Astrocyte (in vitro differentiated cells and primary cell): ENCODE measurements at places on chromosomes 7 and 10. TPM values are rescaled to one million over a fixed set of nuclear protein-coding genes. Genes with fewer than 3 reads are reported as not detected.
A peak's percentile ranks its signal among the peaks of the same experiment; 100 is the strongest.

- no peak for DNase-seq
Observed at GRCh38 chr7:130988443-130988842, 254.4 kb upstream of the KLF14 start.

- DNase-seq = no peak
Observed at GRCh38 chr10:43045631-43046287, 31.1 kb upstream of the RET start.

TAS2R60 gene
- total RNA-seq = not detected in 2 replicates

- DNase-seq = no peak
Observed at GRCh38 chr10:14068601-14069250, 262.0 kb downstream of the FRMD4A start.

C10orf62 gene
- not detected in 2 replicates for total RNA-seq

GRCh38 chr7:41287559-41288335 lies 415.1 kb downstream of the INHBA start:
- DNase-seq = no peak

GRCh38 chr10:95880704-95881103 lies 27.1 kb upstream of the CC2D2B start:
- DNase-seq = no peak

CLDN4 gene
- 13.7 and 32.5 TPM in 2 replicates for total RNA-seq

DNA sequence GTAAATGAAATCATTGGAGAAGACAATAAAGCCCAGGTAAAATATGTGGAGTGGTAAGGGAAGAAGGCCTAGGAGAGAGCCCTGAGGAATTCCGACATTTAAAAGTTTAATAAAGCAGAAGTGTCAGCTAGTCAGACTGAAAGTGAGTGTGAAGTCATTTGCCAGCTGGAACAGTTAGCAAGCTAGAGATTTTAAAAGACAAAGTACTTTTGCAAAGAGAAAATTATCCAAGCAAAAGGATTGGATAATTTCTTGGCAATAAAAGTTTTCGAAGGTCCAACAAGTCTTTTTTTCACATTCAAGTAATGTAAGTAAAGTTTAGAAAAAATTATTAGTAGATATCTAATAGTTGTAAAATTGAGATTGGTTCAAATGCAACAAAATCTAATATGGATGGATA lies 27.1 kb upstream of the SEMA3C start:
- no peak for DNase-seq

GRCh38 chr7:16685535-16685934 lies 39.6 kb downstream of the BZW2 start:
- DNase-seq = no peak

- DNase-seq = no peak
Observed at GRCh38 chr10:84948644-84949043, 620.3 kb downstream of the CCSER2 start.

DNA sequence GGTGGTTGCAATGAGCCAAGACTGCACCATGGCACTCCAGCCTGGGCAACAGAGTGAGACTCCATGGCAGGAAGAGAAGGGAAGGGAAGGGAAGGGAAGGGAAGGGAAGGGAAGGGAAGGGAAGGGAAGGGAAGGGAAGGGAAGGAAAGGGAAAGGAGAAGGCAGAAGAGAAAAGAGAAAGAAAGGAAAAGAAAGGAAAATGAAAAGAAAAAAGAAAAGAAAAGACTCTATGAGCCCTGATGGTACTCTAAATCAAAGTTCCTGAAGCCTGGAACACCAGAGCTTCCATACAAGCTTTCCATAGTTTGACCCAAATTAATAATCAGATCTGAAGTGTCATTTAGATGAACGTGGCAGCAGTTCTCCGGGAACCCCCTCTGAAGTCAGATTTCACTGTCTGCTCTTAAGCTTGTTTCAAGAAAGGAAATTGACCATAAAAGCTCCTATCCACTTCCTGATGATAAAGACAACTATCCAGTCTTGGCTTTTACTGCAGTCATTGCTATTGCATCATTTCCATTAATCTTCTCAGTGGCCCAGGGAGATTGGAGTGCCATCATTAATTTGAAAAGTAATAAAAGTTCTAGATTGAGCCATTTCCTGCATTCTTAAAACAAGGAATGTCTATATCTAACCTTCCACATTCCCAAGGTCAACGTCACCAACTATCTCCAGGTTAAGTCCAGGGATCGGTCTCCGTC lies 44.2 kb upstream of the FRMD4A start:
- peak; percentile 84 for DNase-seq

- no peak for DNase-seq
Observed at GRCh38 chr7:9671979-9672917, 1238.8 kb downstream of the NXPH1 start.

- no peak for DNase-seq
Observed at GRCh38 chr7:68217426-68217825, 1220.8 kb downstream of the TYW1 start.

DNA sequence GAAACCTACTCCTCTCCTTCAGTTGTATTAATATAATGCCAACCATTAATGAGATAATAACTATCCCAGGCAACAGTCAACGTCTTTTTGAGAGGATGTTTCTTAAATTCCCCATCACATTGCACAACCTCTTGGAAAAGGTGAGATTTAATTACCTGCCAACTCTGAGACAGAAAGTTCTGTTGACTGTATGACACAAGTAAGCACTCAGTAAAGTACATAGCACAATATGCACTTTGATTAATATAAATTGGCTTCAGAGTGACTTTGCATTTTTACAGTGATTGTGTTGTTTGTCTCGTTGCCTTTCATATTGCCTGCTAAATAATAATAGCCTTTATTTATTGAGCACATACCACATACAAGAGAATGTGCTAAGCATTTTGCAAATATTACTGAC lies 46.7 kb downstream of the CAV1 start:
- no peak for DNase-seq

- no peak for DNase-seq
Observed at GRCh38 chr10:86200269-86200668, 166.3 kb downstream of the GRID1 start.

GRCh38 chr7:150377196-150377595 lies 1.9 kb upstream of the ZNF775 start:
- no peak for DNase-seq

POLR2J2 gene
- total RNA-seq = 3.1 and 3.6 TPM in 2 replicates

FMC1 gene
- total RNA-seq = 3.0 and 8.4 TPM in 2 replicates

DNA sequence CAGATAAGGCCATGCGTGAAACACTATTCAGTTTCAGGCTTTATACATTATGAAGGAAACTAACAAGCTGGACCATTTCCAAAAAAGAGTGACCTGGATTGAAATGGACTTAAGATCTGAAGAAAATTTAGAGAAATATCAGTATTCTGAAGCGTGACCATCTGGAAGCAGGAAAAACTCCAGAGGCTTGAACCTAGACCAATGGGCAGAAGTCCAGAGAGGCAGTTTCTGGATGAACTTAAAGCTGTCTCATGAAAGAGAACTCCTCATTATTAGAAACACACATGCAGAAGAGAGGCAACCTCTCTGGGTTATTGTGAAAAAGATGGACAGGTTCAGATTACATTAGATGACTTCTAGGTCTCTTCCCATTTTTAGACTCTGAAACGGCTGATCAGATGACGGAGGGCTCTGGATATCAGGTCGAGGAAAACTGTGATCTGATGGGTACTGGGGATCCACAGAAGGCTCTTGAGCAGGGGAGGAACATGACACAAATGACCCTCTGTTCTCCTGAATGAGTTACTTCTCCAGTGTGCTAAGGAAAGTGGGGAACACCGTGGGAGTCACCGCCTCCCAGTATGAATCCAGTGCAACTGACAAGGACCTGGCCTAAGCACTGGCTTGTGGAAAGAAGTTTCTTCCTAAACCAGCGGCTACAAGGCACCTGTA lies 116.5 kb downstream of the SPDYE5 start:
- DNase-seq = no peak

GRCh38 chr7:28418966-28419365 lies 6.6 kb downstream of the CREB5 start:
- DNase-seq = no peak

DNA sequence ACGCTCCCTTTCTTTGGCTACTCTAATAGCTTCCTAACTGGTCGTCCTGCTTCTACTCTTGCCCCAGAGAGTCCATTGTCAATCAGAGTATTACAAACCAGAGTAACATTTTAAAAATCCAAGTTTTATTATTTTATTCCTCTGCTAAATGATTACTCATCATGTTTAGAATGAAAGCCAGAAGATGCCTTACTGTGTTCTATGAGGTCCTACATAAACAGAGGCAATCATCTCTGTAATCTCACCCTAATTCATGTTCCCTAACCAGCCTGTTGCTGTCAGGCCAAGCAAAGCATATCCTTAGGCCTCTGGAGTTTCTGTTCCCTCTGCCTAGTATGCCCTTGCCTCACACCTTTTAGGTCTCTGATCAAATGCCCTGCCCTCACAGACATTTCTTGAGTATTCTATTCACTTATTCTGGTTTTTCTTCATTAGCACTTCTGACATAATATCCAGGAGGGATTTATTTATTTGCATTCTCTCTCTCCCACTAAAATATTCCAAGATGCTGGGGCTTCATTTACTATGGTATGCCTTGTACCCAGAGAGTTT lies 497.5 kb downstream of the PHTF2 start:
- DNase-seq = no peak

TCF7L2 gene
- total RNA-seq = 52.1 and 52.4 TPM in 2 replicates

DNA sequence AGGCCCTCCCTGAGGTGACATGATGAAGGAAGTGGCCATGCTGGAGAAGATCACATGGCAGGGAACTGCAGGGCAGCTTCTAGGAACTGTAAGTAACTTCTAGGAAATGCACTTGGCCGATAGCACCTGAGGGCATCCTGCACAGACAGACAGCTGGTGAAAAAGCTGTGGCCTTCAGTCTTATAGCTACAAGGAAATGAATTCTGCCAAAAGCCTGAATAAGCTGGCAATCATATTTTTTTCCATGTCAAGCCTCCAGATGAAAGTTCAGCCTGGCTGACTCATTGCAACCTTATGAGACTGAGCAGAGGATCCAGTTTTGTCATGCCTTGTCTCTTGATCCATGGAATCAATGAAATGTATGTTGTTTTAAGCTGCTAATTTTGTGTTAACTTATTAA lies 91.1 kb upstream of the CACNA2D1 start:
- DNase-seq = peak; percentile 48

GRCh38 chr10:17454161-17455014 lies at the start of gene ST8SIA6:
Gene ST8SIA6 (minus strand): TSS chr10:17454595. CDS start chr10:17454255, 340 bp downstream.
- DNase-seq = peak; percentile 37

DNA sequence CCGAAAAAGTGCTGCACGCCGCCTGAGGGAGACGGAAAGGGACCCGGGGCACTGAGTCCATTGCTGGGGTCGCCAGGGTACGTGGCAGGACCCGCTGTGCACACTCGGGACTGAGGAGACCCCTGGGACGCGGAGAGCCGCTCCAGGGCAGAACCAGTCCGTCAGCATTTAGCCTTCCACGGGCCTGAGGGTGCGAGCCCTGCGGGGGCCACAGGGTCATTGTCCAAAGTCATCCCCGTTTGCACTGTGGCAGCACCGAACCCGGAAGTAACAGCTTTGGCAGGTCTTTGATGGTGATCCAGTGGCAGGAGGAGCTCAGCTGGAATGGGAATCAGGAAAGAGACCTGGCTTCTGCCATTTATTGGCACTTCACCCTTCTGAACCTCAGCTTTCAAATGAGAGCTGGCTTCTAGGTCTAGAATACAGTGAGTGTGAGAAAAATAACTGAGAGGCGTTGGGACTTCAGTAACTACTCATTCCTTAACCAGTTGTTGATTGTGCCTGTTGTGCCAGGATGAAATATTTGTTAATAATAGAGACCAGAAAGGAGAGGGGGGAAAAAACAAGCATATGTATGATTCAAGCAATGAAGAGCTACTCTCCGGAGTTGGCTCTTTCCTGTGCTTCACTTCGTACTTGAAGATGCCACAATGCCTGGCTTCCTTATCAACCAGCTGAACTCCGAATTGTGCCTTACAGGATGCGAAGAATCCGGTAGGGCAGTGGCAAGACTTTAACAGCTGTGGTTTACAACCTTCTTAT lies 811 bp upstream of the ARHGAP12 start:
- DNase-seq = no peak

- DNase-seq = peak; percentile 71
Observed at GRCh38 chr7:121954803-121955202, 81.8 kb downstream of the PTPRZ1 start.

DNA sequence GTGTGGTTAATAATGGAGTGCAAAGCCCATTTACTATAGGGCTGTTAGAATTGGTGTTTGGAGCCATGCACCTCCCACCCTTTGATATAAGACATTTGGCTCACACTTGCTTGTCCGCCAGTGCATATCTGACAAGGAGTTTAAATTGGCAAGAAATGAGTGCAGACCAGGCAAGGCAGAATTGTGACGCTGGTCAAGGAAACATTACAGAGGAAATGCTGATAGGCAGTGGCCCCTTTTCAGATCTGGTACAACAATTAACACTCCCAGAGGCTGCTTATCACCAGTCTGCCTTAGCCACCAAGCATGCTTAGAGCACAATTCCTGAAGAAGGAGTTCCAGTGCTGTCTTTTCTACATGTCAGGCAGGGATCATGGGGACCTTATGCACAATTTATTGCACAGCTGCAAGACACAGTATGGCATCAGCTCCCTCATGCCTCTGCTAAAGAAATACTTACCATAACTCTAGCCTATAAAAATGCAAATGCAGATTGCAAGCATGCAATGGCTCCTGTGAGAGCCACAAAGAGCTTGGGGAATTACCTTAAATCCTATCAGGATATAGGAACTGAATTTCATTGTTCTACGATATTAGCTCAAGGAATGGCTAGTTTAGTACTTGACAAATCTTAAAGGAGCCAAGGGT lies 35.2 kb downstream of the OR13A1 start:
- DNase-seq = no peak

DNA sequence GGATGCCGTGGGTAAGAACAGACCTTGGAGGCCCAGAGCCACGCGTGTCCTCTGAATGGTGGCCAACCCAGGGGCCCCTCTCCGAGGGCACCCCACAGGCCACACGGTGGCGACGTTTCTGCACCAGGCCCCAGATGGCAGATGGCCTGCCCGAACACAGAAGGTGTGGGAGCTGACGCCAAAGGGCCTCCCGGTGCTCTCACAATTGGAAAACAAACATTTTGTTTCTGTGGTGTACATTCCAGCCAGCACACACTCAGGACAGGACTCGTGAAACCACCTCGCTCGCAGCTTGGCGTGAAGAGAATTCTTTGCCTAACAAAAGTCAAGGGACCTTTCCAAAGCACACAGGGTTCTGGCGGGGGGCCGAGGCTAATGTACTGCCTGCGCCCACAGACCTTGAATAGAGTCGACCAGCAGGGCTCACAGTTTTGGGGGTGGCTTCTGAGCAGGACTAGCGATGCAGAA lies 112.1 kb downstream of the FAM53B start:
- peak; percentile 53 for DNase-seq

DNA sequence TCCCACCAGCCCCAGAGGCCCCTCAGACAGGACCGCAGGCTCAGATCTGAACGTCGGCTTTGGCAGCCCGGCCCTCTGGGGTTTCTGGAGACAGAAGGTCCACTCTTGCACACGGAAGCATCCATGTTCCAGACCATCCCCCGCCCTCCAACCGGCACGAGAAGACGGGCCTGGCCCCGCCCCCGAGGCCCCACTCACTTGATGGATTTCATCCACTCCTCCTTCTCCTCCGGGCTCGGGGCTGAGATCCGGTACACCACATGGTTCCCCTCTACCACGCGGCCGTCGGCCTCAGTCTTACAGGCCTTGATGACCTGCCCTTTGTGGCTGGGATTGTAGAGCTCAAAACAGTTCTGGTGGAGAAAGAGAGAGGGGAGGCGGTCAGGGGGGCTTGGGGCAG lies 107.3 kb downstream of the CYTH3 start:
- no peak for DNase-seq

FEZF1 gene
- total RNA-seq = 0.29 and 0.61 TPM in 2 replicates

- DNase-seq = peak; percentile 69
Observed at GRCh38 chr10:7354330-7355047, 56.3 kb downstream of the SFMBT2 start.

GRCh38 chr10:20267734-20268133 lies 451.5 kb downstream of the PLXDC2 start:
- DNase-seq = no peak

LIPK gene
- total RNA-seq = not detected in 2 replicates

AFAP1L2 gene
- total RNA-seq = 26.6 and 28.1 TPM in 2 replicates

SLC18A3 gene
- total RNA-seq = 1.0 and 4.6 TPM in 2 replicates

- no peak for DNase-seq
Observed at GRCh38 chr10:108848046-108848445, 1075.3 kb downstream of the XPNPEP1 start.
